NCI-H1436 treated with DMSO at 0.1 percent for 48 hours (cell line): ENCODE measurements at places on chromosomes 16 and 17.

- no peak for DNase-seq
Observed at GRCh38 chr17:59627770-59628171, 8.1 kb downstream of the CLTC start.

DNA sequence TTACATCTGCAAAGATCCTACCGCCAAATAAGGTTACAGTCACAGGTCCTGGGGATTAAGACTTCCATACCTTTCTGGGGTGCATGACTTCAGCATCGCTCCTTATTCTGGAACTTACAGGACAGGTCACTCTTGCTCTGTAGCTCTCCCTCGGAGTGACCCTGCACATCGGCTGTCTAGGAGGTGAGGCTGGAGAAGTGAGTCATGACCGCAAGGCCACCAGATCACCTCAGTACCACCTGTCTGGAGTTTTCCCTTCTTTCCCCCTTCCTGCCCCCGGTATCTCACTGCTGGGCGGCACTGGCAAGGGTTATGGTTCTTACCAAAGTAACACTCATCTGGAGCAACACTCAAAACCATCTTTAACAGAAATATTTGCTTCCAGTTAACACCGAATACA lies 374.8 kb downstream of the SLC39A11 start:
- DNase-seq: no peak

DNA sequence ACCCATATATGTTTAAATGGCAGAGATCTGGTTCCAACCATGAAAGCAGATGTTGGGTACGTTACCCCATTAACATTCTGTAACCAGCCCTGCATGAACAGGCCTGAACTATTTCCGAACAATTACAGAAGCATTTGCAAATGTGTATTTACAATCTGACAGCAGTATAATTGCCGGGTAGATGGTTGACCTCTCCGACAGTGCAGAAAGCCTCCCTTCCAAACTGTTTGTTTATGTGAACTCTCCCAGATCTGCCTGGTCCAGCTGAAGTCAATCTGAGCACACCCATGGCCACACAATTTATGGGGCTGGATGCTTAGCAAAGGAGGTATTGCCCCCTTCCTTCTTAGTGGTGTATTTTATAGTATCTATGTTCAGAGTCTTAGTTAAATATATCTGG lies 21.8 kb downstream of the NUDT7 start:
- DNase-seq: no peak

DNA sequence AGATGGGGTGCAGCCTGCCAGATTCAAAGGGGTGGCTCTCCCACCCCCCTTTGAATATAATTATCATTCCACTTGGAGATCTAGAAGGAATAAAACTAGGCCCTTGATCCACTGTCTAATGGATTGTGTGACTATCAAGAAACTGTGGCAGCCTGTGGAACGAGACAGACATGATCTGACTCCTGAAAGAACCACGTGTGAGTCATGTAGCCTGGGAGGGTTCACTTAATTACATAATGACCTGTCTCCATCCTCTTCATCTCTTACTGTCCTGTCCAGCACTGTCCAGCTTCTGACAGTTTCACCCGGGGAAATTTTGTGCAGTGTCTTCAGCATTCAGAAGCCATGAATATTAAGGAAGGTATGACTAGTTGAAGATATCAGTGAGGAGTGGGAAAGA lies 43.3 kb upstream of the CDH13 start:
- no peak for DNase-seq

DNA sequence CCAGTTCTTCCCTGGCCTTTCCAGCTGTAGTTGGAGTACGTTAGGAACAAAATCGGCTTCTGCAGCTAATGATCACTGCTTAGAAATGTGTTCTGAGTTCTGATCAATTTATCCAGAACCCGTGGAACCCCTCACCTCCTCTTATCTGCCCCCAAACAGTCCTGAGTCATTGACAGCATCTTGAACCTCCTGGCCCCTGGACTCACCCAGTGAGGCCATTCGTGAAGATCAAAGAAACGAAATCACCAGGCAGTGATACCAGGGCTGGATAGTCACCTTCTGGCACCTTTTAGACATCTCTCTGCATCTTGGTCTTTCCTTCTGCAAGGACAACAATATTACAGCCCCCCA lies 17.0 kb upstream of the EXOC7 start:
- no peak for DNase-seq

DNA sequence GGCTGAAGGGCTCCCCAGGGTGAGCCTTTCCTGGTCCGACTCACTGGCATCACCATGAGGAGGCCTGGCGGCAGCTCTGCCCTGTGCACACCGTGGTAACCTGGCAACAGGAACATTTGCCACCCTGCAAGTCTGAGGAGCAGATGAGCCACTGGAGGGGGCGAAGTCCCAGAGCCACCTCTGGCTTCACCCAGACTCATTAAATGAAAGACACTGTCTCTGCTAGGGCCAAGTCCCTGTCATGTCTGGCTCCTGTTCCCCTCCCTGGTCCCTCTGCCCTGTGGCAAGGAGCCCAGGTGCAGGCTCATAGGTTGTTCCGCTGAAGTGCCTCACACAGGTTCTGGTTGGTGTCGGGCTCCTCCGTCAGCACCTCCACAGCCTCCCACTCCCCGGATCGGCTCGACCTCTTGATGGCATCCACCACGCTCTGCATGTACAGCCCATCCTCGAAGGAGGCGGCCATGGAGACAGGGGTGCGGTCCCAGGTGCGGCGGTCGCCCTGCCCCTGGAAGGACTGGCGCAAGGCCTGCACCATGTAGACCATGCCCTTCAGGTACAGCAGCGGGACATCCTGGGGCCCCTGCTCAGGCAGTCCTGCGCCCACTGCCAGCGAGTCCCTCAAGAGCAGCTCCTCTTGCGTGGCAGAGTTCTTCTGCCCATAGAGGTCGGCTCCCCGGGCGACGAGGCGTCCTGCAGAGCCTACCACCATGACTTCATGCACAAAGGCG lies 8.4 kb downstream of the C16orf86 start:
- no peak for DNase-seq

GRCh38 chr17:77847221-77848085 lies 111.0 kb upstream of the TNRC6C start:
- no peak for DNase-seq

GRCh38 chr17:75153780-75154194 lies 525 bp downstream of the JPT1 start:
- DNase-seq: no peak

DNA sequence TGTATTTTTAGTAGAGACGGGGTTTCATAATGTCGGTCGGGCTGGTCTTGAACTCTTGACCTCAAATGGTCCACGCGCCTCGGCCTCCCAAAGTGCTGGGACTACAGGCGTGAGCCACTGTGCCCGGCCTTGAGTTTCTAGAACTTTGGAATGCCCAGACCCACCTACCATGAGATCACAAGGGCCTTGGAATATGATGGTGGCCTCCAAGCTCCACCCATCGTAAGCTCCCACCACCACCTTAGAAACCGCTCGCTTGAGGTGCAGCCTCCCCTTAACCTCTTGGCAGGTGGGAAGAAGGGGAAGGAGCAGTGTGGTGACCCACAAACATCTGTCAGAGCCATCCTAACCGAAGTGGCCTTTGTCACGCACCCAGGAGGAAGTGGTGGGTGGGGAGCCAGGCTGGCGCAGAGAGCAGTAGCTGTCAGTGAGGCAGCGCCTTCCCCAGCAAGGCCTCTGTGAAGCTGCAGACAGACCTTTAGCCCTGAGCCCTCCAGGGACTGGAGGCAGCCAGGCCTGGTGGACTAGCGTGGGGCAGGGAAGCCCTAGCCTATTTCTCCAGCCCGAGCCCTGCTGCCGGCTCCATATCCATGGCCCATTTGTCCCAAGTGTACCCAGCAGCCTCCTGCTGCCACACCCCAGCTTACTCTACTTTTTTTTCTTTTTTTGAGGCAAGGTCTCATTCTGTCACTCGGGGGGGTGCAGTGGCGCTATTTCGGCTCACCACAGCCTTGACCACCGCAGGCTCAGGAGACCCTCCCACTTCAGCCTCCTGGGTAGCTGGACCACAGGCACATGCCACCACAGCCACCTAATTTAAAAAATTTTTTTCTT lies 13.1 kb upstream of the SEPHS2 start:
- no peak for DNase-seq
